ENCODE measurements at places on chromosomes 16 and 17.

- no peak for DNase-seq
These were observed 439.3 kb upstream of the CDH8 start for GRCh38 chr16:62475573-62475972.

- no peak for DNase-seq
These were observed 19.8 kb downstream of the B9D1 start for GRCh38 chr17:19342611-19343255.

- no peak for DNase-seq
These were observed 12.9 kb upstream of the ZKSCAN2 start for GRCh38 chr16:25270577-25270976.

- DNase-seq: no peak
These were observed 41.0 kb downstream of the USP22 start for GRCh38 chr17:21001813-21002221.

- no peak for DNase-seq
These were observed 10.6 kb downstream of the PHF12 start for GRCh38 chr17:28940675-28941074.

DNA sequence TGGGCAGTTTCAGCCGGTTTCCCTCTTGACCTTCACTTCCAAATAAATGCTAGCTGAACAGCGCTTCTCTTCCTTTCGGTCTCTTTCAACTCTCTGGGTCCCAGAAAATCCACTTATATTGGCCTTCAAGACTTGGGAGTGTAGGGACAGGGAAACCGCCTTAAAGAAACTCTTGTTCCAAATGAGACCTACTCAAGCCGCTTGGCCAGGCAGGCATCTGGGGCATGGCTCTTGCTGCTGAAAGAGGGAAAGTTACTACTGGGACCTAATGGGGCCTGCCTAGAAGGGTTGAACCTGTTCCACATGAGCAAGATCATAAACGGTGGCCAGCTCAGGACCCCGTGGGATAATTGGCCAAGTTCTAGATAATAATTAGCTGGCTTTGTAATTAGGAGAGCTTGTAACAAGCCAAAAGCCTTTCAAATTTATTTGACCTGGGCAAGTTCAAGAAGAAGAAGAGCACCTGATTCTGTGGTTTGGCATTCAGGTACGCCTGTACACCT, 13.2 kb downstream of the CDH1 start:
- DNase-seq: no peak

DNA sequence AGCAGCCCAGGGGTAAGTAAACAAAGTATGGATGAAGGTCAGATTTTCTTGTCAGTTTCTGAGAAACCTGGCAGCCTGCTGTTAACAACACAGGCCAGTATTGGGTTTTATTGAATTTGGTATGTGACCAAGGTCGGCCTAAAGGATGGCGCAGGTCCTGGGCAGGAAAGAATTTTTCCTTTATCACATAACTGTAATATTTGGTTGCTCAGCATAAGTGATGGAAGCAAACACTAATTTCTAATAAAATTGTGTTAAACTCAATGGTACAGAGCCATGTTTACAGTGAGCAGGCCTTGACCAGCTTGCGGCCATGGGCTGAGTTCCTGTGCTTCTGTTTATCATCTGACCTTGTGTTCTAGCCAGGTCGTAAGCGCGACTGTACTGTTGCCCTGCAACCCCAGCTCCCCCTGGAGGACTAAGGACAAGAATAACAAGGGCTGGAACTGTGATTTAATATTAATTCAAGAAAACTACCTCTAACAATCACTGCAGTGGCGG, 10.5 kb downstream of the POLDIP2 start:
- DNase-seq: no peak

DNA sequence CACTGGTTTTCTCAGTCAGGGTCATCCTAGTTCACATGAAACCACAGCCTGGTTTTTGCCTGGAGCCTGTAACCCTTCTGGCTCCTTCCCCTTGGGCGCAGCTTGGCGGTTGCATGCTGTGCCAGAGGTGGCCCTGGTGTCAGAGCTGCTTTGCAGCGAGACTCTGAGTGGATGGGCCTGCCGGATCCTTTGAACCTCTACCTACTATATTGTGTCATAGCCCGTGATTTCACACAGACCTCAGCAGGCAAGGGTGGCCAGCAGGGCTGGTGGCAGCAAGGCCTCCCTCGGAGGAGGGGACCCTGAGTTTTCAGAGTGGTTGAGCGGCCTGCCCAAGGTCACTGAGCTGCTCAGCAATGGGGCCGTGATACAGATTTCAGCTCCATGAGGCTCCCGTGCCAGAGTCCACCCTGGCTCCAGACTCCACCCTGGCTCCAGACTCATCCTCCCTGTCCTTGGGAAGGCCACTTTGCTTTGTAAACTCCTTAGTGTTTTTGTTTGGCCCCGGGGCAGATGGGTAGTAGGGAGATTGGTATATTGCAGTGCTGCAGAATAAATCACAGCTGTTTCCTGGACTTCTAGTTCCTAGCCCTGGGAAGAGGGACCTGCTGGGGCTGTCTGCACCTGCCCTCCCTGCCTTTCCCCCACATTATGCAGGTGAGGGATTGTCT, 9.7 kb downstream of the MPRIP start:
- no peak for DNase-seq

- DNase-seq: no peak
These were observed 39.4 kb upstream of the VWA3A start for GRCh38 chr16:22052980-22053379.

GRCh38 chr17:14294876-14295275, 6.0 kb upstream of the HS3ST3B1 start:
- no peak for DNase-seq

GRCh38 chr16:35171106-35171505, 1711.7 kb downstream of the TP53TG3F start:
- no peak for DNase-seq

Measured in Panc1 (cell line).